Subcutaneous preadipocyte (primary cell): ENCODE measurements at places on chromosomes 16 and 17. TPM values are rescaled to one million over a fixed set of nuclear protein-coding genes. Genes with fewer than 3 reads are reported as not detected.

SYCE1L gene
- total RNA-seq: not detected in 2 replicates

MYH2 gene
- not detected in 2 replicates for total RNA-seq

PLCG2 gene
- total RNA-seq: under 0.01 and 0.59 TPM in 2 replicates

MRPL10 gene
- 40.3 and 41.9 TPM in 2 replicates for total RNA-seq

GPR179 gene
- total RNA-seq: under 0.01 TPM in 1 of 2 replicates, not detected in the other

ITGAL gene
- total RNA-seq: under 0.01 TPM in 1 of 2 replicates, not detected in the other

KRT12 gene
- total RNA-seq: not detected in 2 replicates

PPL gene
- 63.1 and 90.0 TPM in 2 replicates for total RNA-seq

TRAP1 gene
- 103 and 137 TPM in 2 replicates for total RNA-seq

TEX14 gene
- 0.20 and 0.73 TPM in 2 replicates for total RNA-seq

TANC2 gene
- 26.5 and 34.8 TPM in 2 replicates for total RNA-seq

CCT6B gene
- total RNA-seq: 0.37 and 0.78 TPM in 2 replicates

GP1BA gene
- total RNA-seq: not detected in 2 replicates

ZP2 gene
- not detected in 2 replicates for total RNA-seq

KCNAB3 gene
- under 0.01 and 0.98 TPM in 2 replicates for total RNA-seq

PHF23 gene
- 36.6 and 37.1 TPM in 2 replicates for total RNA-seq

TBX6 gene
- total RNA-seq: 0.39 TPM in 1 of 2 replicates, not detected in the other
